ENCODE measurements at places on chromosomes 13 and 19.

GRCh38 chr13:110327051-110327721 lies 20.1 kb downstream of the COL4A2 start:
- no peak for DNase-seq

DNA sequence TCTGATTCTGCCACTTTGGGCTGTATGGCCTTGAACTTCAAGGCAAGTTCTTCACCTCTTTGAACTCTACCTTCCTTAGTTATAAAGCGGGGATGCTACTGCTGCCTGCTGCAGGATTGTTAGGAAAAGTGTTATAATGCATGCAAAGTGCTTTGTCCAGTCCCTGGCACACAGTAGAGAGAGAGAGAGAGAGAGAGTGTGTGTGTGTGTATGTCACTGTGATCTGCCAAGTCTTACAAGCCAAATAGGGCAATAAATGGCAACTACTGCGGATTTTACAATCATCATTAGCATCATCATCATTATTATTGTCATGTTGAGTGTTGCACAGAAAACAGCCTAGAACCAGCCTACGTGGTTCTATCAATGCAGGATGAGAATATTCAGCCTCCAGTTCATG lies 136.1 kb downstream of the ZDHHC20 start:
- no peak for DNase-seq

DNA sequence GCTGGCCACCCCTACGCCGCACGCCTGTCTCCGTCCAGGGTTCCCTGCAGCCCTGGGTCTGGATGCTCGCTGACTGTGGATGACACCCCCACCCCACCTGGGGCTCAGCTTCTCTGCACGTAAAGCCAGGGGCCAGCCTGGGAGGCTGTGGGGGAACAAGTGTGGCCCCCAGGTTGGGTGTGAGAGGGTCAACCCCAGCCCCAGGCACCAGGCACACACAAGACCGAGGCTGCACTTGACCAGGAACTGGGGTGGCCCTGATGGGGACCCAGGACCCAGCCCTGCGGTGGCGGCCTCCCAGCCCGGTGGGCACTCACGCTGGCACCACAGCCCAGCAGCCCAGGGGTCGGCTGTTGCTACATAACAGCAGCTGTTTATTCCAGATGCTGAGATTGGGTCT lies 41.6 kb downstream of the GAS6 start:
- DNase-seq = no peak

DNA sequence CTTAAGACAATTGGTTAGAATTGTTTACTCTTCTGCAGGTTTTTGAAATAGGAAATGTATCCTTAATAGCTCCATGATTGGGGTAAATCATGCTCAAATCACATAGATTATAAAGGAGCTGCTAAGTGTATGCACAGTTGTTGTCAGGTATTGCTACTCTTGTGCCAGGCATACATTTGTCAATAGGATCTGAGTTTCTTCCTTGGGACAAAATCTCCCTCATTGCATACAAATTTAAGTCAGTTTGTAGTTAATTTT lies 109.3 kb upstream of the MLNR start:
- DNase-seq = no peak

DNA sequence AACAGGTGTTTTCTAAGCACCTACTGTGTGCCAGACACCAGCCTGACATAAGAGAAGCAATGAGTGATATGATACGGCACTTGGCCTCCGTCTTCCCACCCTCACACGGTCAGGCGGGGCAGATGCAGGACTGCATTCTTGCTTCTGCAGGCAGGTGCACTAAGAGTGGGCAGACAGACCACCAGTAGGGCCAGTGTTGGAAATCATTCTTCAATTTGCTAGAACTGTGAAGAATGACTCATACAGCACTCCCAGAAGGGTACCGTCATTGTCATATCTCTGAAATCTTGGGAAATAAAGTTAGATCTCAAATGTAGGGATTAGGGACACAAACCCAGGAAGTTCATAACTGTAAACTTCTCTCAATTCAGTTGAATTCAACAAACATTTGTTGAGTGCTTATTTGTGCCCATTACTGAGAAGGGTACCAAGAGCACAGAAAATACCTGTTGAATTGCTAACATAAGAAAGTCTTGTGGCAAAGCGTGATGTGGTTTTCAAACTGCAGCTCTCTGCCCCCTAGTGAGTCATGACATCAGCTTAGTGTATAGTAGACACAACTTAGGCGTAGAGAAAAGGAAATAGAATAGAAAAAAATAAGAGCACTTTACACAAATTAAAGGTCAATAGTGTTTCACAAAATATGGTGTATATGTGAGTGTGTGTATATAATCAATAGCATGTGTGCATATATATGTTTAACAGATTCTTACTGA lies 76.1 kb downstream of the TEX26 start:
- no peak for DNase-seq

DNA sequence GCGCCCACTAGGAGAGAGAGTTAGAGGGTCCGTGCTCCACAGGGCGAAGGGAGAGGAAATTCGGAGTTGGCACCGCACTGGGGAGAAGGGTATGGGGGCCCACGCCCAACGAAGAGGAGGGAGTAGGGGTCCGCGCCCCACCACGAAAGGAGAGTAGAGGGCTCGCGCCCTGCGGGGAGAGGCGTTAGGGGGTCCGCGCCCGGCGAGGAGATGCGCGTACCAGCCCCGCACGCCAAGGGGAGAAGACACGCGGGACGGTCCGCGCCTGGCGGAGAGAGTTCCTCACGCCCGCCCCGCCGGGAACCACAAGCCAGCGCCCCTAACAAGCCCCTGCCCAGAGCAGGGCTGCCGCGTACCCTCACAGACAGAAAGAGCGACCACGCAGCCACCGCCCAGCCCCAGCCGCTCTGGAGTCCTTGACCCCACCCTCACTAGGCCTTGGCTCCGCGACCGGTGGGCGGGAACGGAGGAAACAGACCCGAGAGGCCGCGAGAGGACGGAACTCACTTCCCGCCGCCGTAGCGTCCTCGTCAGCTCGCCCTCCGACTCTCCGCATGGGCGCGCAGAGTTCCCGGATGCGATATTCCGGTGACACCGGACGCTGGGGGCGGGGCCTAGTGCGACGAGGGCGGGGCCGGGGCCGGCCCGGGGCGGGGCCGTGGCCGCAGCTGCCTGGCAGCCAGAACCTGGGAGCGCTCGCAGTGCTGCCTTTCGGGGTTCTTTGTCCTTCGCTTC lies 20.0 kb upstream of the ZSCAN18 start:
- DNase-seq = no peak

DNA sequence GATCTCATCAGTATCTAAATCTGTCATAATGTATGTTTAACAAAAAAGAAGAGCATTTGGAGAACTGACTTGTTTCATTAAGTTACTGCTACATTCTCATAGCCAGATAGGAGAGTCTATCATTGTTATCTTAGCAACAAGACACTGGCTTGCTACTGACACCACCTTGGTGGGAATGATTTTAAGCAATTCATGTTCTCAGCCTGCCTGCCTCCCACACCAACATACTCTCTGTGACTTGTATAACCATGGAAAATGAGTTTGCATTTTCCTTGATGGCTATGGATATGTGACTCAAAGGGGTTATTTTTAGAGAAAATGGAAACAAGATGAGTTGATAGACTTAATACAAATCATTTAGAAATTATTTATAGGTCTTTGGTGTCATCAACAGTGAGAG lies 1308.9 kb downstream of the OLFM4 start:
- DNase-seq = no peak

DNA sequence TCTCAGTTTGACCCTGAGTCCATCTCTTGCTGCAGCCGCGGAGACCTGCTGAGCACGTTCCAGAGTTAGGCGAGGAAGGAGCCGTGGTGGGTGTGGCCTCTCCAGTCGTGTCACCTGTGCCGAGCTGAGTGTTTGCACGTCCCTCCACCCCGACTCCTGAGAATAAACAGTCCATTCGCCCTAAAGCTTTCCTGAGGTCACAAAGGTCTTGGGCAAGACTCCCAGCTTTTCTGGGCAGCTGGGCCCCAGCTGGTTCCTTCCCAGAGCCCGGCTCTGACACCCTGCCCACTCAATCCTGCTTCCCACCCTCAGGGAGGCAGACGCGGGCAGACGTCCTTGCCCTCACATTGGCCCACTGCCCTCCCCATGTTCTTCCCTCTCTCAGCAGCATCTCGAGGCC lies 142.2 kb downstream of the KCTD15 start:
- DNase-seq = no peak

DNA sequence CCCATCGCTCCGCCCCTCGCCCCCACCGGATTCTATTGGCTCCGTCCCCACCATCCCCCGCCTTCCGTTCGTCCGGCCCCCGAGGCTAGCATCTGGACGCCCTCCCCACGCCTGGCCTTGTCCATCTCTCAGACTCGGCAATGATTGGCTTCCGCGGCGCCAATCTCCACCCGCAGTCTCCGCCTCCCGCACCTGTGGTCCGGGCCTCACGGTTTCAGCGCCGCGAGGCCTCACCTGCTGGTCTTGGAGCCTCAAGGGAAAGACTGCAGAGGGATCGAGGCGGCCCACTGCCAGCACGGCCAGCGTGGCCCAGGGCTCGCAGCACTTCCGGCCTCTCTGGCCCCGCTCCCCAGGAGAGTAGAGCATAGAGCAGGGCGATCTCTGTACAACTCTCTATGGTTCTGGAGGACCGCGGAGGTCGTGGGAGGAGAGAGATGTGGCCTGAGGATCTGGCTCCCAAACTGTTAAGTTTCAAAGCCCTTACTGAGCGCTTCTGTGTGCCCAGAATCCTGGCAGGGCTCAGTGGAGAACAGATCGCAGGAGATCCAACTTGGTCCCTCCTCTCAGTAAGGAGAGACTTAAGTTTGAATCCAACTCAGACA lies at the start of gene ERCC1:
Gene ERCC1 (minus strand): TSS at position 329 of the 602 bp plus-strand sequence. CDS start 543 bp downstream, outside the sequence.
- peak; percentile 92 for DNase-seq

GRCh38 chr13:95546919-95547318 lies 5.6 kb upstream of the CLDN10 start:
- no peak for DNase-seq

GRCh38 chr13:113947311-113948033 lies 26.4 kb downstream of the C13orf46 start:
- DNase-seq = no peak

DNA sequence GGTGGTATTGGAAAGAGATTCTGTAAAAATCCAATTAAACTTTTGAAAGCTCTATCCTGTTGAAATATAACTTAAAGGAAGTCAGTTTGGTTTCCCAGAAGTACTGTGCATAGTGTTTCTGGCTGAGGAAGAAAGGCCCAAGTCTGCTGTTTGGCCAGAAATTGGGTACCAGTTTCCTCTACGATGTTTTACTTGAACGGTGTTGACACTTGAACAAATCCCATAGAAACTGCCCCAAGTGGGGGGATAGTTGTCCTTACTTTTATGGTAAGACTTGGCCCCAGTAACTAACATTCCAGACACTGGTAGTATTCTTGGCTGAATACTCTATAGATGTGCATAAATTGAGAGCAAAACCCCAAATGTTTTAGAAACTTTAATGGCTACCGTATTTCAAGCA lies 14.2 kb downstream of the KLF5 start:
- DNase-seq = no peak

DNA sequence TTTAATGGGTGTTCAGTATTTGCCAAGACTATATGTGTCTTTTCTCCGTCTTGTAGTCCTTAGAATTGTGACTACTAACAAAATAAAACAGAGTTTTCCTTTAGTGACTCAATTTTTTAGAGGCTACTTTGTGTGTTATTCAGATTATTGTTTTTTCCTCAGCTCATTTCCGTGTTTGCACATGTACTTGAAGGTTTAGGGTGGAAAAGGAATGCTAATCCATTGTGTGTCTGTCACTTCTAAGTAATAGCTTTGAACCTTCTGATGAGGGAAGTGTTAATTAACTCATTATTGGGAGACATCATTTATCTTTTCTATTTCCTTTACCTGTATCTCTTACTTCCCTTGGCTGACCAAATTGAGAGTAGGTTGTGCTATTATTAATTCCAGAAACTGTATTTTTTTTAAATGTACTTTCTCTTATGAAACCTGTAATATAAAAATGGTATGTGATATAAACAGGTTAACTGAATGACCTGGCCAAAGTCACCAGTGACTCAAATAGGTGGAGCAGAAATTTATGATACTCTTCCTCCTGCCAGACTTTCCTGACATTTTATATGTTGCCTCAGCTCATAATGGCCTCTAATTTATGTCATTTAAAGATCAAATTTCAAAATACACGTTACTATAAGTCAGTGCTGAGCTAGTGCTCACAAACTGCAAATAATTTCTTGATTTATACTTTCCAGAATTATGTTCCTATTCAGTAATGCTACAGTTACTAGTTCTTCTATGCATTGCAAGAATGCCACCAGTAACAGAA lies 88.8 kb downstream of the LMO7 start:
- no peak for DNase-seq

- DNase-seq = no peak
These were observed 1129.3 kb downstream of the SLITRK5 start for GRCh38 chr13:88800505-88800904.

DNA sequence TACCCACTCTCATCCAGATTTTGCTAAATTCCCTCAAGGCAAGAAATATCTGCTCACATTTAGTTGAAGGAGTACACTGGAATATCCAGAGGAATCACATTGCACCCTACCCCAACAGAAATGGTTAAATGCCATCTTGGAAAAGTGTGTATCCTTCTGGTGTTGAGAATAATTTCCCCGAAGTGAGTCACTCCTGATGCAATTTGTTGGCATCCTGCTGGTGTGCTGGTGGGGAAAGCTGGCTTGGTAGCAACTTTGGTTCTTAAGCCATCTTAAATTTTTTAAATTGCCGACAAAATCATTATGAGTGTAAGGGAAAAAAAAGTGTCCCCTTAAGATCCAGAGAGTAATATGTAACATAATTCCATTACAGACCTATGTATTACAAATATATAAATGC lies 337.3 kb upstream of the DACH1 start:
- DNase-seq = no peak

DNA sequence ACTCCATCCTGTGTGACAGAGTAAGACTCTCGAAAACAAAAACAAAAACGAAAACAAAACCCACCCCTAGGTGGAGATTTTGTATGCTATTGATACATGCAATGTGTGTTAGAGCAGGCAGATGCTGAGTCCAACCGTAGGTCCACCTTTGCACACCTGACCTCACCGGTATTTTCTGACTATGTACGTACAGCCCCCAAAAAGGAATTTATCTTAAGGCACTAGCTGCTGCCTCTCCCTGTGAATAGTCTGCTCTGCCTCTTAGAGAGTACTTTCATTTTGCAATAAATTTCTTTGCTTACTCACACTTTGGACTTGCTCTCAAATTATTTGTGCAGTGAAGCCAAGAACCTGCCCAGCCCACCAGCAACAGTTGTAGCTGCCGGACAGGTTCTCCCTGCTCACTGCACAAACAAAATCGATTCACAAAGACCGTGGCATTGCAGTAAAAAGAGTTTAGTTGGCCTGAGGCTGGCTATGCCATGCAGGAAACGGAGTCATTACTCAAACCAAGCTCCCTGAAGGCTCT lies 8.2 kb upstream of the ZNF77 start:
- no peak for DNase-seq

DNA sequence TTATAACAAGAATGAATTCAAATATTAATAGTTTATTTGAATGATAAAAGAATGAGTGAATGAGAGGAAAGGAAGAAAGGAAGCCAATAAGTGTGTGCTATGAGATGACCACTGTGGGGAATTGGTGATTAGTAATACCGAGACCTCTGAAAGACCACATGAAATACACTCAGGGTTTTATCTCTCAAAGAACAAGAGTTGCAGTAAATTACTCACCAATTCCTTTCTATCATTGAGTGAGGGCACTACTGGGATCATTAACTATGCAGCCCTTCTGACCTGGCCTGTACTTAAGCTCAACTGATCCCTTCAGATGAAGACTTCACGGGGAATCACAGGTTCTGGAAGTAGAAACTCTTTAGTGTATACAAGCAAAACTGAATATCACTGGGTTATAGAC lies 1636.1 kb downstream of the SLITRK5 start:
- no peak for DNase-seq

All from left forelimb (tissue), 1 donor.